ENCODE measurements at places on chromosomes 3 and 15. TPM values are rescaled to one million over a fixed set of nuclear protein-coding genes. Genes with fewer than 3 reads are reported as not detected.

DNA sequence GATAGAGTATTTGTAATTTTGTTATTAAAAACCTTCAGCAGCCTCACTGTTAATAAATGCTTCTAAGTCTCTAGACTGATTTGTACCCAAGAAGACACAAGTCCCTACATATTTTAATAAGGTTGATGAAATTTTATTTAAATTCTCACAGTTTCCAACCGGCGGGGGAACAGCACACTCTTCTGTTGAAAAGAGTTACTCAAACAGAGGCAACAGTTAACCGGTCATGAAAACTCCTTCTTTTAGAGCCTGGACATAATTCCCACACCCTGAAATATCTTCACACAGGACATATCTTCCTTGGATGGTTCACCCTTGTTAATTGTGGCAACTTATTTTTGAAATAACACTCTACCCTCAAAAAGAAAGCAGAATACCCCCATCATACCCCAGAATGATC is 278.8 kb downstream of the FOXP1 start:
- no peak for DNase-seq

DNA sequence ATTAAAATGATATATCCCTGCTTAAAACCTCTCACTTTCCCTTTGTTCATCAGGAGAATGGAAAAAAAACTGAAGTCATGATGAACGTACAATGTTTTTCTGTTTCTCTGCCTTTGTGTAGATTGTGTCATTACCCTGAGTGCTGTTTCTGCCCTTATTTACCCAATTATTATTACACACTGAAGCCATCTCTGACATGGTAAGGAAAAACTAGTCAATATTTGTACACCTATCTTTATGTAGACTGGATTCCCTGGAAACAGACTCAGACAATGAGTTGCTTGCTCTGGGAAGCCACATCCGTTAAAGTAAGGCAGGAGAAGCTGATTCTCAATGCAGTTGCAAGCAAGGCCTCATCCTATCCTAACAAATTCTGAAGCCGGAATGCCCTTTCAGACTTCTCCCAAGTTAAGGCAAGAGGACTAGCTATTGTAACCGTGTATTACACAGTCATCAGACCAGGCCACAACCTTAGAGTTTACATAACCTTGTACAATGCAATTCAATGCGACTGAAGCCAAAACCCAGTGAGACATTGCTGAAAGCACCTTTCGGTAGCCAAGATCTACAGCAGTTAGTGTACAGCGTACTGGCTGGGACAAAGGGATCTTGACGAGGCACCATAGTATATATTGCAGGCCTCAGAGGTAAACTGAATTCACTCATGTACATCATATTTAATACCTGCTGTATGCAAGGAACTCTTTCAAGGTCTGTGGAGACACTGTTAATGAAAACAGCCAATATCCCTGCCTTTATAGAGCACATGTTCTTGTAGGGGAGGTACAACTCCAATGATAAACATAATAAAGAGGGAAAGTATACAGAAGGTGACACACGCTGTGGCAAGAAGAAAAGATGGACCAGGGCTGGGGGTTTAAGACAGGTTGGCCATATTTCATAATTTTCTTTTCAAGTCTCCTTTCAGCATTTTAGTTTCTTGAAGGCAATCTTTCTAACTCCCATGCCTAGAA is 1040.8 kb upstream of the SEMA6D start:
- no peak for DNase-seq

The OTOL1 gene
- total RNA-seq, result not detected

DNA sequence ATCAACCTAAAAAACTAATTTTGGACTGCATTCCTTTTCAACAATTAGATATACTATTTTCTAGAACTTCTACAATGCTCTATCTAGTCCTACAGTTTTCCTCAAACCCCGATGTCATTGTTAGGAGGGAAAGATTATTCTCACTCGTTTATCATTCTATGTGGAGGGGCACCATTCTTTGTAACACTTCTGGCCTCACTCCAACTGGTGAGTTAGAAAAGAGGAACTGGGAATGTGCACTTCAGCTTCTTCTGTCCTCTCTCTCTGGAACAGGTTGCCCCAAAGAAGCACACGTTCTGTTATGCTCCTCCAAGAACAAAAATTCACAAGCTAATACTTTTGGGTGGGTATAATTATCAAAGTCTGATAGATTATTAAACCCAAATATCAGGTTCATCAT is 137.9 kb downstream of the UACA start:
- DNase-seq, result no peak

DNA sequence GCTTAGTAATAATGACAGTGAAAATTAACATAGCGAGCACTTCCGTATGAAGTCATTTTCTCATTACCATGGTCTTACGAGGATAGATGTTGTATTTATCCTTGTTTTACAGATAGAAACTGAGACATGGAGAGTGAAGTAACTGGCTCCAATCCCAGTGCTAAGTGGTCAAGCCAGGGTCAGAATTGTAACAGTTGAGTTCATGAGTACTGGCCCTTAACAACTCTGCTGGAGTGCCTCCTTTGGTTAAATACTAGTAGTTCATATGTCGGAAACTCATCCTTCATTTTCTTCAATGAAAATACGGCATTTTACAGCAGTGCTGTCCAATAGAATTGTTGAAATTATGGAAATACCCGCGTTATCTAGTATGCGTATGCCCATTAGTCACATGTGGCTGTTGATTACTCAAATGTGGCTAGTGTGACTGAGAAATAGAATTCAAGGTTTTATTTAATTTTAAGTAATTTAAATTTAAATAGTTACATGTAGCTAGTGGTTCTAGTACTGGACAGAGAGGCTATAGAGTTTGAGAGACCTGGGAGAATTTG is 32.5 kb downstream of the FNDC3B start:
- no peak for DNase-seq

DNA sequence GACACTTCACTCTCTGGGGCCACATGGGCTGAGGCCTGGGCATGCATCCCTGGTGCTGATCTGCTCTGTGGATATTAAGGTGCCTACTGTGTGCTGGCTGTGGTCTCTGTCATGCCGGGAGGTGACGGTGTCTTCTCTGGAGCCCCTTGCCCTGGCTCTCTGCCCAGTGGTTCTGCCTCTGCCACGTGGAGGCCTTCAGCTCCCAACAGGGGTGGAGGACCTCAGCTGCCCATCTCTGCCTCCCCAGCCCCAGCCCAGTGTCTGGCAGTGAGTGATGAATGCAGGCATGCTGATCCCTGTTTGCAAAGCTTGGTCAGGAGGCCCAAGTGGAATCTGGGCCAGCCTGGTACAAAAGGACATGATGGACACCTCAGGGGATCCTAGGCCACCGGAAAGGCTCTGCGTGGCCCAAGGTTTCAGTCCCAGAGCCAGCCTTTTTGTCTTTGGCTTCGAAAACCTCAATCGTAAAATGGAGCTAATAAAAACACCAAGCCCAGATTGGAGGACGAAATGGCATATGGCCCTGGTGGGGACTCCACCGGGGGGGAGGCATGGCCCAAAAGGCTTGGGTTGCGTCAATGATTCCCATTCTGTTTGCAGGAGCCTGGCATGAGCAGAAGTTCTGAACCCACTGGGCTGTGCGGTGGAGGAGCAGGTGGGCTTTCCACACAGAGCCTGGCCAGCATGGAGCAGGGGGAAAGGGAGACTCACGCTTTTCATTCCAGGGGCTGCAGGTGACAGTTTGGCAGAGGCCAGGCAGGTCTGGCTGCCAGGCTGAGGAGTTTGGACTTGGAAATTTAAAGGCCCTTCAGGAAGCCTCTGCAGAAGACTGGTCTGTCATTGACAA is 54.7 kb upstream of the KLF13 start:
- DNase-seq, result peak; percentile 31

GRCh38 chr3:94071713-94072284 is 8.9 kb downstream of the NSUN3 start:
- DNase-seq, result no peak

DNA sequence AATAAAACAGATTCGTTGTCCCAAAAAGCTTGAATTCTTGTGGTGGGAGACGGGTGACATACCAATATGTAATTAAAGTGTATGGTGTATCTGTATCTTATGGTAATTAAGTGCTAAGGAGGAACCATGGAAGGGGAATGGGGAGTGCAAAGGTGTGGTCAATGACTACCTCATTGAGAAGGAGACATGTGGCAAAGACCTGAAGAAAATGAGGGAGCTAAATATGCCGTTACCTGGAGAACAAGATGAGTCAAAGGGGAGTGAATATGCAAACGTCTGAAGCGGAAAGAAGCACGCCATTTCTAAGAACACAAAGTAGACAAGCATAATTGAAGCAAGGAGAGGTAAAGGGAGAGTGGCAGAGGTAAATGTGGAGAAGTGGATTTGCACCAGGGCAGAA is 115.7 kb downstream of the SI start:
- no peak for DNase-seq

DNA sequence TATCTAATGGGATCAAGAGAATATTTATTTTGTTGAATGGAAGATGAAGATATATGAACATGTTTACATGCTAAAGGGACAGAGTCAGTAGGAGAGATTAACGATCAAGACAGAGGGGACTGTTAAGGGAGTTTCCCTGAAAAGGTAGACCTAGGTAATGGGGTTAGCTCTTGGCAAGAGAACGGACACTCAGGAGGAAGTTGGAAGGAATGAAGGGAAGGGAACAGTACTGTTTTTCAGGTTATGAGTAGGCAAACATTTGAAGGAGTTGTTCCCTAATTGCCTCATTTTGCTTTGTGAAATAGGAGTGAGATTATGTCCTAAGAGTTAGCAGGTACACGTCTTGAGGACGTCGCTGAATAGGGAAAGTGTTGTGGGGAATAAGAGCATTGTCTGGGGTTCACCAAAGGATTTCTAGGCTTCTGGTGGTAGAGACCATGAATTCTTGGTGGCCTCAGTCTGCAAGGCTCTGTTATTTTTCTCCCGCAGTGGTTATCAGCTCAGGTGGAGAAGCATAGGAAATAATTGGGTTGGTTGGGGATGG is 41.3 kb downstream of the PDE8A start:
- DNase-seq, result no peak
